GM19239 (cell line): ENCODE measurements at places on chromosomes 16 and 17.

DNA sequence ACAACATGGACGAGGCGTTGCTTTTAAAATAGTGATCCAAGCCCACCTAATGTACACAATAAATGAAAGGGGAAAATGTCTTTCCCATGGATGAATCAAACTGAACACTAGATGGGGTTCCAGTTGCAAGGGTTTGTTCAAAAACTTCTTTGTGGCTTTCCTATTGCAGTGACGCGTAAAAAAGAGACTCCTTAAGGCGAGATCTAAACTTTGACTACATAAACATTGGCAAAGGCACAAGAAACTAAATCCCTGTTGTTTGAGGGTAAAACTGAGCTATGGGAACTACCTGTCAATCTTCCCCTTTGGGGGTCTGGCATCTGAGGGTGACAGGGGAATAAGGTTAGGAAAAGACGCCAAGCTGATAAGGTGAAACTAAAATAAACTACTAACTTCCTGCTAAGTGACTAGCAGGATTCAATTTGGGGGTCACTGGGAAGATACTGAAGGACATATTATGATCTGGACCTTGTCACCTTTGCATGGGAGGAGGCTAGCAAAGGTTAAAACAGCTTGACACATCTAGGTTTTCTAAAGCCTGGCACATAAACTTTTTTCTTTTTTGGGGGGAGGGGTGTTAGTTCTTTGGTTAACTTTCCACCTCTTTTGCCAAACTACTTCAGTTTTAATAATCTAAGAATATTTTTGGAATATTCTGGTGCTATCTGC lies 4.7 kb downstream of the SALL1 start:
- no peak for DNase-seq

DNA sequence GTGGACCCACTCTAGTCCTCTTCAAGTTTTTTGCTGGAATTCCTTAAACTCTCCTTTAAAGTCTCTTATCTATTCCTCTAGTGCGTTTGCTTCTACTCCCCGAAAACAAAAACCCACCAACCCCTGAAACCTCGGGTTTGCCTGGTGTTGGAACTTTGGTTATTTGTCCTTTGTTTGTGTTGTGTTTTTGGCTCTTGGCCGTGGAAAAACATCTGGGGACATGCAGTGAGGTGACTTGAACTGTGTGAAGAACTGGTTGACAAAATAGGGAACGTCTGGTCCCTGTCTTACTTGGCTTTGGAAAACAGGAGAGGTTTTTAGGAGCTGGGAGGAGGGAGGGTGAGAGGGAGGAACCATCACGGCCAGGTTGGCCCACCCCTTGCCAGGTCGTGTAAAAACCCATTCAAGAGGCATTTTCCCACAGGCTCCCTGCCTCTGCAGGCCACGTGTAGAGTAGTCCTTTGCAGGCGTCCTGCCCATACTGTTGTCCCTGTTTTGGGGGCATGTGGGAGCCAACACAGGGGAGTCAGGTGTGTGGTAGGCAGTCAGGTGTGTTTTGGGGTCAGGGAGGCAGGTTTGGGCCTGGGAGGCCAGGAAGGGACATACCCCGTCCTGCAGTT lies 169.3 kb downstream of the RAB11FIP4 start:
- DNase-seq = no peak

GRCh38 chr17:2222901-2223616 lies 80.5 kb downstream of the SMG6 start:
- peak; percentile 15 for DNase-seq

DNA sequence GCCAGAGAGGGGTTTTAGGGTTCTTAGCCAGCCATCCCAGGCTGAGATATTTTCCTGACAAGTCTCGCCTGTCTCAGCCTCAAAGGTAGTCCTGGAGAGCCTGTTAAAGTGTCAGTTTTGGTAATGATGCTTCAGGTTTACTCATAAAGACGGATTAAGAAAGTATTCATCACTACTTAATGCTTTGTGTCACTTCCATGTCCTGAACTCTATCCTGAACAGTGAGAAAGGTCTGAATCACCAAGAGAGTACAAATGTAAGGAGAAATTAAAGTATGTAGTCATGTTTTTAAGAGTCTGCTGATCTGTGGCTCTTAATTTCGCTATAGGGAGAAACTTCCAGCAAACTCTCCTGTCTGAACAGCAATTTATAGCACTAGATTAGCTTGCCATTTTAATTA lies 14.0 kb downstream of the RPGRIP1L start:
- no peak for DNase-seq

- no peak for DNase-seq
Measured at GRCh38 chr16:59324462-59324861, 590.3 kb upstream of the GOT2 start.

- DNase-seq = no peak
Measured at GRCh38 chr17:63544467-63545301, 5.6 kb upstream of the DCAF7 start.

DNA sequence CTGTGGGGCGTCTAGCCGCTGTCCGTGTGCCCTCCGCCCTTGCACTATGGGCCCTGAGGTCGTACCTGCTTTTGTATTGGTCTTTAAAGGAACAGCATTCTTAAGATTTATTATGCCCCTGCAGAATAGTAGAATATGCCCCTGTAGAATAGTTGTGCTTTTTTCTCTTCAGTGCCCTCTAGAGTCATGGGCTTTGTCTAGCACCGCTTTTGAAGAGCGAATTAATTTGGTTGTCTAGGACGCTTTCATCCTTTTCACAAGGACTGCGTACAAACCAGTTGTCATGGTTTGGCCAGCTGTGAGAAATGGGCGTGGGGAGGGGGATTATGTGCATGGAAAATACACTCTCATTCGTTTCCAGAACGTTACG lies 621 bp downstream of the CEP95 start:
- DNase-seq = peak; percentile 22

DNA sequence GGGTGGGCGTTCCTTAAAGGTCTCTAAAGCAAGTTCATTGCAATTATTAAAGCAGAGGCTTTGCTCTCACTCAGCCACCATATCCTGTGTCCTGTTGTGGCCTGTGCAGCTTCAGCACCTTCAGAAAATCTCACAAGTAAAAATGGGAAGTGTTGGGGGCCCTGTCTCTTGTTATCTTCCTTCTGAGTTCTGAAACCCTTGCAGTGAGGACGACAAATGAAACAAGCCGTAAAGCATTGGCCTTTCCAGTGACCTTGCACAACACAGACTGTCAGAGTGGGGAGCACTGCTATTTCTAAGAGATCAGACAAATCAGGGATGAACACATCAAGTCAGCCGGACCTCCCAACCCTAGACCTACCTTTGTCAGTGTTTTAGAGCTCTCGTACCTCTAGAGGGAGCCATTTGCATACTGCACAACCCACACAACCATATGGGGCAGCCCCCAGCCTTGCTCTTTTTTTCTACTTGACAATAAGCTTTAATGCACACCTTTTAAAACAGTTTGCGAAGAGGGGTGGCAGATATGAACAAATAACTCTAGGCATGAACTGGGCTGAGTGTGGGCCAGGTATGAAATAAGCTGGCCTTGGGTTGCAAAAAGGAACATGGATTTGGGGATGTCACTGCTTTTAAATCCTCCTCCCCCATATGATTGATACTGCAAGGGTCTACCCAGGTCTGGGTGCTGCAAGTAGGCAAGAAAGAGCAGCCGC lies 89.8 kb downstream of the KATNIP start:
- peak; percentile 50 for DNase-seq

DNA sequence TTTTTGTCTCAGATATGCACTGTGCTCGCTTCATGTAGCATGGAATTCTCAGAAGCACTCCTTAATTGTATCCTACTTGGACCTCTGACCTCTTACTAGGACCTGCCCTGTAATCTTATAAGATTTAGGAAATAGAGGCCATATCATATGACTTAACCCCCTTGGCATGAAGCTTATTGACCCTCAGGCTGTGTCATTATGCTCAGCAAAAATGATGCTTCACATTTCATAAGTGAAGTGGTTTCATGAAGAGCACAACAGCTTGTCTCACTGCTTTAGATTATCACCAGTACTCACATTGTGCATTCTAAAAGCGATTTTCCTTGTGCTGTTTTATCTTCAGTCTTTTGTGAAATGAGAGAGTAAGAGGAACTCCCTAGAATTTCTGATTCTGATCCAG lies 6.4 kb downstream of the PHKB start:
- DNase-seq = no peak

GRCh38 chr17:64183815-64184214 lies 53.9 kb upstream of the ERN1 start:
- no peak for DNase-seq

DNA sequence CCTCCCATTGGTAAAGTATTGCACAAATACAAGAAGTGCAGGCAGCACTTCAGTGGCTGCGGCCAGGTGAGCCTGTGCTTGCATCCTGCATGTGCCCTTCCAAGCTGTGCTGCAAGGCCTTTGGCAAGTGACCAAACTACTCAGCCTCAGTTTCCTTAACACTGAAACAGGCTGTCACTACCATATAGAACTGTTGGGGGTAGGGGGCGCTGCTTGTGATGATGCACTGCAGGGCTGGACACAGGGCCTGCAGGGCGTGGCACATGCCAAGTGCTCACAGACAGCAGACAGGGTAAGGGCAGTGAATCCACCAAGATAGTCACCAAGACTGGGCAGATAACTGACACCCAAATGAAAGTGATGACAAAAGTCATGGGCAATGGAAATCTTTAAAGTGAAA lies 65.6 kb upstream of the SREBF1 start:
- no peak for DNase-seq

DNA sequence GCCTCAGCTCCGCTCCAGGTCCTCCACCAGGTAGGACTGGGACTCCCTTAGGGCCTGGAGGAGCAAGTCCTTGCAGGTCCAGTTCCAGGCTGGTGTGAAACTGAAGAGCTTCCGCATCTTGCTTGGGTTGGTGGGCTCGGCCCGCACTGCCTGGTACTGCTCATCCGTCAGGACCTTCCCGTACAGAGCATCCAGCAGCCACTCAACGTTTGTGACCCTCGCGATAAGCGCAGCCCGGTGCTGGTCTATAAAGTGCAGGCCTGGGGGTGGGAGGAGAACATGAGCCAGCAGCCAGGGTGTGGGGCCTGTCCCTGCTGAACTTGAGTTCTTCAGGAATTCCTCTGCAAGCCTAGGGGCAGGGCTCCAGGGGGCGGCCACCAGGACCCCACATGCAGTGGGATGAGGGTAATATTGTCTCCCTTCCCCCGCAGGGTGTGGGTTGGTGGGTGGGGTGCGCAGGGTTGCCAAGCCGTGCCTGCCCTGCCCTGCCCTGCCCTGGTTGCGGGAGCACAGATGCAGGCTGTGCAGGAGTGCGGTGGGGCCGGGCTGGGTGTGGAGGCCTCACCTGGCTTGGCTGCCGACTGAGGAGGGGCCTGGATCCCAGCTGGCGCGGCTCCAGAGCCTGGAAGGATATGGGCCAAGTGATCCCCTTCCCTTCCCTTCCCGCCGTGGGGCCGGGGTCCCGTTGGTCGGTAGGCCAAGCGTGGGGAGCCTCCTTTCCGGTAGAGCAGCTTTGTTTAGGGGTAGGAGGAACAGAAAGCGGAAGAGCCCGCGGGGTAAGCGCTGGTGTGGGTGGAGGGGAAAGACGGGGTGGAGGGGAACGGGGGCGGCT lies 762 bp downstream of the PYCARD start:
- no peak for DNase-seq

DNA sequence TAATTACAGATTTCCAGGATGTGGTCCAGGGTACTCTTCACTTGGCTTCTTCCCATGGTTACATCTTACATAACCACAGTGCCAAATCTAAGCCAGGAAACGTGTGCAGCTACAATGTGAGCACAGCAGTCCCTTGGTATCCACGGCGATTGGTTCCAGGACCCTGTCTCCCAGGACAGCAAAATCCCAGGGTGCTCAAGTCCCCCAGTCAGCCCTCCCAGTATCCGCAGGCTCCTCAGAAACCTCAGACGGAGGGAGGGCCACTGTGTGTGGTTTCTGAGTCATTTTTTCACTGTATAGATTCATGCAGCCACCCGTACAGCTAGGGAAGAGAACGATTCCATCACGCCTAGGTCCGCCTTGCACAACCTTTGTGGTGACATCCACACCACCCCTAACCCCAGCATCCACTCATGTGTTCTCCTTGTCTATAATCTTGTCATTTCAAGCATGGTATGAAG lies 11.1 kb upstream of the ATP2C2 start:
- DNase-seq = no peak

DNA sequence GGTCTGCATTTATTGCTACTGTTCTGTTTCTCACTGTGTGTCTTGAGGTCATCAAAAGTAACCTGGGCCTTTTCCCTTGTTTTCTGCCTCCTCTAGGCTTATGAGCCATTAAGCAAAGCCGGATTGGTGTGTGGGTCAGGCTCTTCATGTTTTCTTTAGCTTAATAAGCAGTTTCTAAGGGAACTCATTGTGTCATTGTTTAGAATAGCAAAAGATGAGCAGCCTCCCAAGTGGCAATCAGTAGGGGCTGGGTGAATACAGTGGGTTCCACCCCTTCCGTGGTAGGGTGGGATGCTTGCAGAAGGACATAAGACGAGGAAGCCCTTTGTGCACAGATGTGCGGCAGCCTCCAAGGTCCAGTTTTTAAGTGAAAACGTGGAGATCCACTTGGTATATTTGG lies 34.5 kb downstream of the ABCC1 start:
- DNase-seq = no peak

DNA sequence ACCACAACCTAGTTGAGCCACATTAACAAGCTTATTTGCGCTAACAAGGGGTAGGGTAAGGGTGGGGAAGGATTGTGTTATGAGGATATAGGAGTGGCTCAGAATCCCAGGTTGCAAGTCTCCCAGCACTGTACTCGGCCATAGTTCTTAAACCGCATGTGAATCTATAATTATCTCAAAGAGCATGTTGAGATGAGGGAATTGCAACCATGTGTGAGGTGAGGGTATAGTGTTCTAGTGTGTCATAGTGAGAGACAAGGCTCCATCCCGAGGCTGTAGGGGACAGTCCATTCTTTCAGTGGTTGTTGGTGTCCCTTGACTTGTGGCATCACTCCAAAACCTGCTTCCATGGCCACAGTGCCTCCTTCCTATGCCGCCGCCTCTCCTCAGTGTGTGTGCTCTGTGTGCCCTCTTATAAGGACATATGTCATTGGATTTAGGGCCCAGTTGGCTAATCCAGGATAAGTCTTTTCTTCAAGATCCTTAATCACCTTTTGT lies 22.7 kb upstream of the ATP5MC1 start:
- DNase-seq = no peak

DNA sequence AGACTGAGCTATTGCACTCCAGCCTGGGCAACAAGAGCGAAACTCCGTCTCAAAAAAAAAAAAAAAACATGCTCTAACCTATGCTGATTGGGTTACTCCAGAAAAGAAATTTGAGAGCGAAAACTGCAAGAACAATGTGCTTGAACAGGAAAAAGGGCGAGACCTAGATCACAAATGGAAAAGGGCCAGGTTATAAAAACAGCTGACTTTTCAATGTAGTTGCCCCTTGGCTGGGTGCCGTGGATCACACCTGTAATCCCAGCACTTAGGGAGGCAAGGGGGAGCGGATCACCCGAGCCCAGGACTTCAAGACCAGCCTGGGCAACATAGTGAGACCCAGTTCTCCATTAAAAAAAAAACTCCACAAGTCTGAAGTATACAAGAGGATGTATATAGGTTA lies 48.8 kb downstream of the MRM3 start:
- no peak for DNase-seq

DNA sequence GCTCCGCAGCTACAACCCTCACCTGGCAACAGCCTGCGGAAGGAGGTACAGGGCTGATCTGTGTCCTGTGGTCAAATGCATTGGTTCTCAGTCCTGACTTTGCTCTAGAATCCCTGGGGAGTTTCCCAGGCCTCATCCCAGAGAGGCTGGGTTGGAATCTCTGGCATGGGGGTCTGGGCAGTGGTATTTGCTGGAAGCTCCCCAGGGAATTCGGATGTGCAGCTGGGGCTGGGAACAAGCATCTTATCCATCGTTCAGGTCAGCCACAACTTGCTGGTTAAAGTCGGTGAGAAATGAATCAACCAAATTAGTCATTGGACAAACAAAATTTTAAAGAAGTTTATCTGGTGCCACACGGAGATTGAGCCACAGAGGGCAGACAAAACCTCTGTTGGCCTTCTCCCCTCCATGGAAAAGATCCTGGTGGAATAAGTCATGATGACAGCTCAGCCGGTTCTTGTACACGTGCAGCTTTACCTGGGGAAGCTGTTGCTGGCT lies 231.2 kb downstream of the FOXL1 start:
- no peak for DNase-seq
